ENCODE measurements at places on chromosomes 12 and 14.

DNA sequence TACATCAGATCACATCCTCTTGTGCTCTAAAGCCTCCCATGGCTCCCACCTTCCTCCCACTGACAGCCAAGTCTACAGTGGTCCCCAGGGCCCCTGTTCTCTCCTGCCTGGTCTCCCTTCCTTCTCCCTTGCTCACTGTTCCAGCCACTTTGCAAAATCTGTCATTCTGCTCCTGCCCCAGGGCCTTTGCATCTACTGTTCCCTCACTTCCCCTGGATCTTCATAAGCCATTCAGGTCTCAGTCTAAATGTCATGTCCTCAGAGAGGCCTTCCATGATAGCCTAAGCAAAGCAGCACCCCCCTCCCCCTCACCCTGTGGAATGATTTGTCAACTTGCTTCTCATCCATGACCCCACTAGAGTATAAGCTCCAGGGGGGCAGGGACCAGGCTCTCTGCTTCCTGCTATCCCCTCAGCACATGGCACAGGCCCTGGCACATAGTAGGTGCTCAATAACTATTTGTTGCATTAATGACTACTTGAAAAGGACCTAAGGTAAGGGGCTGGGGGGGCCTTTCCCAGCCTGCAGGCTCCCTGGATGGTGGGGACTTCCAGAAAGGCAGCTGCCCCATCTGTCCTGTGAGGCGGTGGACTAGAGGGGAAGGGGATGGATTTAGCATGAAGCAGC lies 5.0 kb downstream of the SLC8B1 start:
- DNase-seq: no peak

DNA sequence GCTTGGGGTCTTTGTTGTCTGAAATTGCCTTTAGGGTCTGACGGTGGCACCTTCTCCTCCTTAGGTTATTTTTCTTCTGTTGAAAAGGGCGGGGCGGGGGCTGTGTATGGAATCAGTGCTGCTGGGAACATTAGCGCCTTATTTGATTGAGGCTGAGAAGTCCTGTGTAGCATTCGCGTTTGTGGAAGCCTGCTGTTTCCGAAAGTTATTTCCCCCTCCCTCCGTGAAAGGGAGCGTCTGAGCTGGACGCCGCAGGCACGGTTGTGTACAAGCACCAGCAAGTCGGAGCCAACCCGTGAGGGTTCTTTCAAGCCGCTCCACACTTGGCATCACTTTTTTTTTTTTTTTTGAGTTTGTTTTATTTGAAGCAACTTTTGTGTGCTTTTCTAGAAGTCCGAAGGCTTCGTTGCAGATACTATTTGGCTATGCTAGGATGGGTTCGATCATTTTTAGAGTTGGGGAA lies 1.1 kb downstream of the SYNE2 start:
- DNase-seq: peak; percentile 73

GRCh38 chr14:57275023-57275664 lies 6.4 kb downstream of the AP5M1 start:
- DNase-seq: no peak

DNA sequence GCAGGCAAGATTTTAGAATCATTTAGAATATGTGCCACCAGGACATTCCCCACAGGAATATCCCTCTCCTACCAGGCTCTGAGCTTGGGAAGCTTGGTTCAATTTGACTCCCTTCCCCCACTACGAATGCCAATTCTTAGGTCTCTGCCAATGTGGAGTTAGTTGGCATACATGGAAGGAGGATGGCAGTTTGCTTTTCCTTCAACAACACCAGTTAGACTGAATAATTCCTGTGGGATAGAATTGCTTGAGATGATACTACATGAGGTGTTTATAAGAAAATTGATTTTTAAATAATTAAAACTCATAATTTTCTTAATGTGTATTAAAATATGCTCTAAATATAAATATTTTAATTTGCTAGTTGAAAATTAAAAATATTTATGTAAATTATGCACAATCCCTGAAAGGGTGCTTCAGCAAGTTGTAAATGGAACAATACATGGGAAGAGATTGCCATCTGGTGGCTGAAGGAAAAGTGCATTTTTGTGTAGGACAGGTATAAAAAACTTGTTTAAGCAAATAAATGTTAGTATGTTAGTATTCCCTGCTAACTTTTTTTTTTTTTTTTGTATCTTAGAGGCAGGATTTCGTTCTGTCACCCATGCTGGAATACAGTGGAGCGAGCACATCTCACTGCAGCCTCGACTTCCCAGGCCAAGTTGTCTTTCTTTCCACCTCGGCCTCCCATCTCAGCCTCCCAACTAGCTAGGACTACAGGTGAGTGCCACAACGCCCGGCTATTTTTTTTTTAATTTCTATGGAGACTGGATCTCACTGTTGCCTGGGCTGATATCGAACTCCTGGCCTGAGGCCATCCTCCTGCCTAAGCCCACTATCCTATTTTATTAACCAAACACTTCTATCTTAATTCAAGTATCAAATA lies 25.8 kb upstream of the STRAP start:
- DNase-seq: peak; percentile 83

DNA sequence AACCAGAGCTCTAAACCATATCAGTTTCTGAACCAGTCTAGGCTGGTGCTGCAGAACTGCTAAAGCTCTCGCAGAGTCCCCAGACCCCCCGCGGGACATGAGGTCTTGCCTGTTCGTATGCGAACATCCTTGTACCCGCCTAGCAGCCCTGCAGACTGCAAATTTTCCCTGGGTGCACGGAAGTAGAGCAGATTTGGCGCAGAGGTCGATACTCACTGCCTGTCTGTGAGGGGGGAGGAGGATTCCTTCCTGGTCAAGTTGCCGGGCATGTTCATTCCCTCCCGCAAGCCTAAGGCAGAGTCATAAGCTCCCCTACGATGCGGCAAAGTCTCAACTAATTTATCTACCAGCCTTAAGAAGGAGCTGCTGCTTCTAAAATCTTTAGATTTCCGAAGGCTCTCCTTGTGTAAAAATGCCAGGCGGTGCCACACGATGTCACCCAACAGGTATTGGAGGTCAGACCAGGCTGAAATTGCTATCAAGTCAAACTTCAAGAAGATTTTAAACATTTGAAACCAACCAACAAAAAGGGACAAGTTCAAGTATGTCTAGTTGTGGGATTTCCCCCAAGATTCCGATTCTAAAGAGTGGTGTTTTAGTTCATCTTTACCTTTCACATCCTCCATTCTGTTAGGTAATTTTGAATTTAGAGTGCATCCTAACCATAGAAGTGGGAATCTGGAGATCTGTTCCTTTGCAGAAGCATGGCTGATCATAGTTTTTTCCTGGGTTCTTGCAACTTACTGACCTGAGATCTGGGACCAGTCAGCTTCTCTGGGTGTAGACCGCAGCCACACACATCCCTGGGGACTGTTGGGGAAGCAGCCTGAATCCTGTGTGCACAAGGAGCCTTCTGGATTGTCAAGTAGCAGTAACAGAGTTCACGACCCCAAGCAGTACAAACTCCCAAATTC lies 1.6 kb upstream of the PAX9 start:
- no peak for DNase-seq

DNA sequence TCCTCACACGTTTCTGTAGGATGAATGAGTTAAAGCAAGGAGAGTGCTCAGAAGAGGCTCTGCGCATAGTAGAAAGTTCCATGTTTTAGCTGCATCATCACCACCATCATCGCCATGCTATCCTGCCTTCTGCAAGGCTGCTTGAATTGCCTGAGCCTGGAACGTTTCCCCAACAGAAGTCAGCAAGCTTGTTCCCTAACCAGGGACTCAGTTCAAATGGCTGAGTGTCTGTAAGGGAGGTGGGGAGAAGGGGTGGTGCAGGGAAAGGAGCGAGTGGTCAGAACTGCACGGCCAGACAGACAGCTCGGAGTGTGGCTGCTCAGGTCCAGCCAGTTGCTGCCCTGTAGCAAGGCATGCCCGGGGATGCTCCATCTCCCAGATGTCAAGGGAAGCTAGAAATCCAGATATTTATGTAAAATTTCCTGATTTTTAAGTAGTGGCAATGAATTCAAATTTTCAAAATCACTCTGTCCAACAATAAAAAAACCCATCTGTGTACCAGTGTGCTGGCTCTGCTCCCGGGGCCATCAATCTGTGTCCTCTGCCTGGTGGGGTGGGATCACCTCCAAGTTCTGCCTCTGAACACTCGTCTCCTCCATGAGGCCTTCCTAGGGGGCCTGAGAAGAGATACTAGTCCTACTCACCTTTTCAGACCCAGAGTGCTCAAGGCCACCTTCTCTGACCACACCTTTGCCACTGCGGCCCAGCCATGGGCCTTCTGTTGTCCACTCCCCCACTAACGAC lies 162.7 kb downstream of the FOXN3 start:
- DNase-seq: no peak

- DNase-seq: peak; percentile 72
Observed at GRCh38 chr12:12612358-12612757, 682 bp downstream of the CREBL2 start.

DNA sequence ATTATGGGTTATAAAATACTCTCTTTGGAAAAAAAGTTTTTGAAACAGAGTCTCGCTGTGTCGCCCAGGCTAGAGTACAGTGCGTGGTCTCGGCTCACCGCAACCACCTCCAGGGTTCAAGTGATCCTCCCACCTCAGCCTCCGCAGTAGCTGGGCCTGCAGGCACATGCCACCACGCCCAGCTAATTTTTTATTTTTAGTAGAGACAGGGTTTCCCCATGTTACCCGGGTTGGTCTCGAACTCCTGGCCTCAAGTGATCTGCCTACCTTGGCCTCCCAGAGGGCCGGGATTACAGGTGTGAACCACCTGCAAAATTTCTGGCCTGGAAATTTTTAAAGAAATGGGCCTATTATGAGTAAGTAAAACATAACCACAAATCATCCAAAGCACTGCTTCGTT lies 3.8 kb downstream of the USP15 start:
- no peak for DNase-seq

GRCh38 chr14:104864267-104865080 lies 594 bp upstream of the CEP170B start:
- peak; percentile 23 for DNase-seq

GRCh38 chr14:88130057-88130432 lies 125.1 kb downstream of the GPR65 start:
- DNase-seq: no peak

DNA sequence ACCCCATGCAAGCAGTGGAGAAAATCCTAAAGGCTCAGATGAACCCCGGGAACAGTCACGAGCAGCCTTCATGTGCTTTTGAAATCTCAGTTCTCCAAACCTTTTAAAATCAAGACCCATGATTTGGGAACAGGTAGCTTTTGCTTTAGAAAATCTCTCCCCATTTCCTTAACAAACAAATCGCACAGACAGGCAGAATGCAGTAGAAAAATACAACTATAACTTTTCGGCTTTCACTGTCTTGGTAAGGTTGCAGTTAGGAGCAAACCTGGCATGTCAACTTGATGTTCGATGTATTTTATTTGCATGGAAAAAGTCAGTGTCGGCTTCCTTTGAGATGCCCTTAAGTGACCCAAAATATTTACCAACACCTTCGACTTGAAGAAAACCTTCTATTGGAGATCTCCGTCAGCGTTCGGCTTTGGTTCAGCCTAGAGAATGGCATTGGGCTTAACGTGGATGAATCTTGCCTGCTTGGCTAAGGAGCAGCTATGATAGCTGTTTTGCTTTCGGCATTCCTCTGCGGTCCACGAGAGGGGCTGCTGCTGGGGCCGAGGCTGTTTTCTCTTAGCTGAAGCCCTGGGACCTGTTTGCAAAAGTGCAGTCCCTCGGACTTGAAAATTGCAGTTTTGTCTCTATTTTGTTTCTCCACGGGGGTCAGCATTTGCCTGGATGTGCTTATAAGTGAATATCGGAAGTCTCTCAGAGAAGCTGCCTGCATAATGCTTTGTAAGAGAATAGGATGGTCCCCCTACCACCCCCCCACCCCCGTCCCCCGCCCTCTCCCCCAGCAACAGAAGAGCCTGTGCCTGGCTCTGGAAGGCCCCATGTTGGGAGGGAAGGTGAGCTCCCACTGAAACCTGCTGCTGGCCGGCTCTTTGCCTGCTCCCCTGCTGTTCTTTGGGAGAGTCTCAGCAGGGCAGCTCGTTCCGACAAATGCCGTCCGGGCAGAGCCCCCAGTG lies 122.8 kb downstream of the AACS start:
- peak; percentile 43 for DNase-seq

GRCh38 chr12:14845350-14845750 lies 2.0 kb upstream of the ART4 start:
- DNase-seq: peak; percentile 84

DNA sequence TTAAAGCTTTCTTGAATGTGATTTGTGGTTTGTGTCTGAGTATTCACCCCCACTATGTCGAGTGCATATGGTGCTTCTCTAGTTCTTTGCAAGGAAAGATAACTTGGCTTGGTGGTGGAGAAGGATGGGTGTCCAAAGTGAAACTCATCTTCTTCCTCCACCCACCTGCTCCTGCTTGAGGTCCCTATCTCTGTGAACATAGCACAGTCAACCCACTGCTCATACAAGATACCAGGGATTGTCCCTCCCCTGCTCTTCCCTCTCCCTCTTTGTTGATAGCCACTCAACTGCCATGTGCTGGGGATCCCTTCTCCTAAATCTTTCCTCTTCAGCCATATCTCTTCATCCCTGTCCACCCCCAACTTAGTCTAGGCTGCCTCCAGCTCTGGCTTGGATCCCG lies 176.5 kb downstream of the ASCL4 start:
- DNase-seq: no peak

GRCh38 chr12:11861155-11861863 lies 209.4 kb upstream of the BCL2L14 start:
- no peak for DNase-seq

- no peak for DNase-seq
Observed at GRCh38 chr14:103984196-103984595, 41.9 kb upstream of the RD3L start.

GRCh38 chr14:98173305-98173704 lies 1098.7 kb downstream of the BCL11B start:
- no peak for DNase-seq

- peak; percentile 60 for DNase-seq
Observed at GRCh38 chr14:91418387-91419043, 895 bp upstream of the CCDC88C start.

DNA sequence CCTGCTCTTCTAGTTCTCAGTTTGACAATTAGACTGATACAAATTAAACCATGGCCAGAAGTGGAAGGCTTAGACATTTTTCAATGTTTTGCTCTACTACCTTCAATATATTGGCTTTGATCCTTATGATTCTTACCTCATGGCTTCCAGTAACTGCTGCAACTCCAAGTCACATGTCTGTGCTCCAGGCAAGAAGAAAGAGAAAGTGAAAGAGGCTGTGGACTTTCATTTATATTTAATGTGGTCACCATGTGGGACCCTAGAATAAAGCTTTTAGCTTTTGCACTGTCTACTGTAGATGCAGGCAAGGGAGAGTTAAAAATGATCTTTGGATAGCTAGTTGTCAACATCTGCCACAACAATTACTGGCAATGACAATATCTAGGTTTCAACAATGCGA lies 214.3 kb upstream of the PDE3A start:
- DNase-seq: no peak

GRCh38 chr12:5437589-5437988 lies 5.7 kb downstream of the NTF3 start:
- no peak for DNase-seq

- DNase-seq: no peak
Observed at GRCh38 chr12:79560225-79560889, 130.4 kb downstream of the PAWR start.

DNA sequence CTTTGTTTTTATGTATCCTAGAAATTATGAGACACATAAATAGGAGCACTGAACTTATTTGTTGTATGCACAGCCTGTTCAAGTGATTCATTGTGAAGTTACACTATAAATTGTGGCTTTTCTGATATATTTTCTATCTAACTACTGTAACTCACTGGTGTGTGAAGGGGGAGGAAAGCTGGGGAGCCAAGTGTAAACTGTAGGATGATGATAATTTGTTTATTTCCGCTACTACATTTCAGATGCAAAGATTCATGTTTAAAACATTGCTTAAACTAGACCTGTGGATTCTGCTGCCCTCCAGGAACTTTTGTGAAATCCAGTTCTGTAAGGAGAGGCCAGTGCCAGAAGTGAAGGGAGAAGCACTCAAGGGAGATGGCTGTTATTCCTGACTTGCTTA lies 3.3 kb downstream of the TMTC2 start:
- DNase-seq: no peak
